ENCODE measurements at places on chromosomes 12 and 14.
A peak's percentile ranks its signal among the peaks of the same experiment; 100 is the strongest.

GRCh38 chr14:89342049-89342448, 75.0 kb downstream of the FOXN3 start:
- no peak for DNase-seq

DNA sequence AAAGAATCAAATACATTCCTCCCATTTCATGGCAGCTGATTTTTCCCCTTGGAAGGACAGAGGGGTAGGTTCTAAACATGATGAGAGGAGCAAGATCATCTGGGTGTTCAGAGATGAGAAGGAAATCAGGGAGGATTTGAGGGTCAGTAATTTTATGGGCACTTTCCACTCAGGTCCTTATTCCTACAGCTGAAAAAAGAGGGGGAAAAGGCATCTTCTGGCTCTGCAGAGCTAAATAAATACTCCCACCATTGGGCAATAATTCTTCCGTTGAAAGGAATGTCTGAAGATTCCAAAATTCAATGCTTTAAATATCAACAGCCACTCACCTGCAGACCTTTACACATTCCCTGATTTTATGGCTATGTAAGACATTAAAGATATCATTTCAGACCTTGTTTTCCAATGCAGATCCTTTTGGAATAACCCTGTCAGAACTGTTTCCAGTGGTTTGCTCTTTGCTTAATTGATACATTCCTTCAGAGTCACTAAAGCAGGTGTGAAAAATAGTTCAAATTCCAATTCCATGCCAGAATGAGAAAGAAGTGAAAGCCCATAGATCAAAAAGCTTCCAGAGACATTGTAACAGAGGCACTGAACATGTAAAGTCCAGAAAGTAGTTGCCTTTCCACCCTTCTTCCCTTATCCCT, 233.3 kb upstream of the KRR1 start:
- DNase-seq = no peak

DNA sequence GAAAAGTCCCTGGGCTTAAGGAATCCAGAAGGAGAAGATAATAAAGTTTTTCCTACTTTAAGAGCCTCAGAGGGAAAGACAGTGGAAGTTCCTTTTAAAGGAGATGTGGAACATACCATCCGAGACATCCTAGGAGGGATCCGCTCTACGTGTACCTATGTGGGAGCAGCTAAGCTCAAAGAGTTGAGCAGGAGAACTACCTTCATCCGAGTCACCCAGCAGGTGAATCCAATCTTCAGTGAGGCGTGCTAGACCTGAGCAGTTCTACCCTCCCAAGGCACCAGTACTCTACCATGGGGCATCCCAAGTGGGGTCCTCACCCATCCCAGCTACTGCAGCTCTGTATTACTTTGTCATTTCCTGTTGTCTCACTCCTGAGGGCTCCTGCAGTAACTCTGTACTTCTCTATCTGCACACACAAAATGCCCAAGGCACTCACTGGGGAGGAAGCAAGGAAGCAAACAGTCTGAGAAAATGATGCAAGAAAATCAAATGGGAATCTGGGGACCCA, 3.8 kb downstream of the TINF2 start:
- DNase-seq = no peak

DNA sequence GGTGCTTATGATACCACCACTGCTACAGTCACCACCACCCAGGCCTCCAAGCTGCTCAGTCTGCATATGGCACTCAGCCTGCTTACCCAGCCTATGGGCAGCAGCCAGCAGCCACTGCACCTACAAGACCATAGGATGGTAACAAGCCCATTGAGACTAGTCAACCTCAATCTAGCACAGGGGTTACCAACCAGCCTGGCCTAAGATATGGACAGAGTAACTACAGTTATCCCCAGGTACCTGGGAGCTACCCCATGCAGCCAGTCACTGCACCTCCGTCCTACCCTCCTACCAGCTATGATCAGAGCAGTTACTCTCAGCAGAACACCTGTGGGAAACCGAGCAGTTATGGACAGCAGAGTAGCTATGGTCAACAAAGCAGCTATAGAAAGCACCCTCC, 55.1 kb downstream of the BRMS1L start:
- DNase-seq = no peak

GRCh38 chr12:46402451-46402850, 29.9 kb upstream of the SLC38A2 start:
- no peak for DNase-seq

DNA sequence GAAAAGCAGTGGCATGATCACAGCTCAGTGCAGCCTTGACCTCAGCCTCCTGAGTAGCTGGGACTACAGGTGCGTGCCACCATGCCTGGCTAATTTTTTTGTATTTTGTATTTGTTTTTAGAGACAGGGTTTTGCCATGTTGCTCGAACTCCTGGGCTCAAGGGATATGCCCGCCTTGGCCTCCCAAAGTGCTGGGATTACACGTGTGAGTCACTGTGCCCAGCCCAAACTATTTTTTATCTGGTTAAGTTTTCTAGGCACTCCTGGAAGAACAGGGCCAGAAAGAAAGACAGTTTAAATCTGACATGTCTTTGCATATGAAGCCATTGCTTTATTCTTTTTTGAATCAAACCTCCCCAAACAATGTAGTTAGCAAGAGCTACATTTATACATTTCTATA, 27.5 kb upstream of the PTGR2 start:
- DNase-seq = no peak

- DNase-seq = no peak
Measured at GRCh38 chr12:20314328-20314727, 54.0 kb upstream of the PDE3A start.

DNA sequence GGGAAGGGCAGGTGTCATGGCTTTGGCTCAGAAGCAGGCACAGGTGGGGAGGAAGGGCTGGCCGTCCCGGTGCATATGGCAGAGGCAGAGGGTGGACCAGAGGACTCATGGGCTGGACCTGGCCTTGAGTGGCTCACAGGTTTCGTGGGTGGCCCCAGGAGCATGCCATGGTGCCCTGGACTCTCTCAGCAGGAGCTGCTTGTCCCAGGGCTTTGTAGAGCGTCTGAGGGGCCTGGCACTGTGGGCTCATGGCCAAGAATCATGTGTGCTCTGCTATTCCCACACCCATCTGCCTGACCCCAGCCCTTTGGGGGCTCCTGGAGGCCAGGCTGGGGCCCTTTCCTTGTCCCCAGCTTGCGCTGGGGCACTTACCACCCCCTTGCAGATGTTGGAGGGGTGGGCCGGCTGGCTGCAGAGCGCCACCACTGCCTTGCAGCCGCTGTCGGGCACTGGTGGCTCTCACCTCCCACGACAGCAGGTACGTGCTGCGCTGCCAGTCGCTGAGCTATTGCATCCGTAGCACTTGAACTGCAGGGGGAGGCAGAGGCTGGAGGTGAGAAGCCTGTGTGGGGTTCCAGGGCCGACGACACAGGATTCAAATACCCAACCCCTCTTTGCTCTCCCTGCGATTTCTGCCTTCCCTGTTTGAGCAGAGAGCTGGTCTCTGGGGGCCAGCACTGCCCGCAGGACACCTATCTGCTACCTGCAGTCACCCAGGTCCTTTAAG, 187.4 kb upstream of the PRMT8 start:
- DNase-seq = no peak

DNA sequence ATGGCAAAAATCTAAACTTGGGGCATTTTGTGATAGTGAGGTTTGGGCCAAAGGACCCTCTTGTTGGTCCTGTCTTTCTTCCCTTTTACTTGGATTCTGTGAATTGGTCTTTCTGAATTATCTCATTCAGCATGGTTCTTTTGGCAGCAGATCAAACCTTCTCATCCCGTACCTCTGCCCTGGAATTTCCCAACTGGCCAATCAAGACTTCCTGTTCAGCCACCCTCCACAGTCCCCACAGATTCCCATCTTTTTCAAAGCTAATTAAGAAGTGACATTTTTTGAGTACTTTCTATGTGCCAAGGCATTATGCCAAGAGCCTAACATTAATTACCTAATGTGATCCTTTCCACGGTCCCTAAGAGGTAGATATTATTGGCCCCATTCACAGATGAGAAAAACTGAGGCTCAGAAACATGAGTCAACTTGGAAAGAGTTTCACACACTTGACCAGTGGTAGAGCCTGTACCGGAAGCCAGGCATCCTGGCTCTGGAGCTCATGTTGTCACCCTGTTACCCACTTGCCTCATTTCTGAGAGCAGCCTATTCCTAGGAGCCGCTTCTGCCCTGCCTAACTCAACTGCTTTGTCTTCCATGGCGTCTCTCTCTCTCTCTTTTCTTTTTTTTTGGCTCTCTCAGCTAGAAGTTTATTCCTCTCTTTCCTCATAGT, 135.9 kb downstream of the C12orf75 start:
- DNase-seq = no peak

DNA sequence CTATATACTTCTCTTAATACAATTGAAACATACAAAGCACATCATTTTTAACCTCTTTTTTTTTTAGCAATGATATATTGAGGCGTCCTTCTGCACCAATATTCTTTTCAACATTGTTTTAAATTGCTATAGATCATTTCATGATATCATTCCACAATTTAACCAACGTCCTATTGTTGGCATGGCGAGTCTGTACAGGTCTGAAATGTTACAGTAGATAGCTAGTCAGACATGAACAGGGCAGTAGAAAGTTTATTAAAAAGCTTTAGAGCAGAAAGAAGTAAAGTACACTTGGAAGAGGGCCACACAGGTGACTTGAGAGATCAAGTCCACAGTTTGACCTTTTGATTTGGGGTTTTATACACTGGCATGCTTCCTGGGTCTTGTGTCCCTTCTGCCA, 279.0 kb downstream of the PAWR start:
- no peak for DNase-seq

GRCh38 chr12:97323154-97323553, 139.4 kb upstream of the RMST start:
- DNase-seq = no peak

DNA sequence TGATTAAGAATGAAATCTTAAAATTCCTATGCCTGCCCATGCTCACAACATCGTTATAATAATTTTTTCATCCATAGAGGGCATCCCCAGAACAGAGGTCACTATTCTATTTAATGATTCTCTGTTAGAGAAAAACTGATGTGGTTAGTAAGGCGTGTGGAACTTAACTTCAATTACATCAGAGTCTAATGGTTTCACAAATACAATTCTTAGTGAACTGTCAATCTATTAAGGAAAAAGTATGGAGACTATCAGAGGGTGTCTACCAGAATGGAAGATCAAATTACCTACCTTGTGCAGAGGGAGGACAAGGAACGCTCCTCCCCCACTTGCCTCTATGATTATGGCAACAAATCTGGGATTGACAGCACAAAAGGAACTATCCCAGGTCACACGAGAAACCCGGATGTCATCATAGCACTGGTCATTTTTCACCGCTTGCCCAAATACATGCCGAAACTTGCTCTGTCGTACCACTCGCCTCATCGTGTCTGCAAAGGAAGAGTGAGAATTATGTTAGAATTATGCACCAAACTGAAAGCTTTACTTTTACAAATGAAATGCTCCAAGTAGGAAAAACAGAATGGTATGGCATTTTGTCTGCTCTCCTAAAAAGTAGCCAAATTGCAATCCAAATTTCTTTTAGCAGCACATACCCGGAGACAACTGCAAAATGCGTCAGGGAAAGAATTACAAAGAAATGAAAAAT, 30.3 kb downstream of the CORO1C start:
- no peak for DNase-seq

GRCh38 chr12:6914246-6914946, at the start of gene ENO2:
TSS of gene ENO2 (plus strand) at chr12:6914580. CDS start at chr12:6915833, 1,253 bp downstream.
- DNase-seq = peak; percentile 71

GRCh38 chr14:38255408-38255672, 553 bp downstream of the CLEC14A start:
- DNase-seq = no peak

DNA sequence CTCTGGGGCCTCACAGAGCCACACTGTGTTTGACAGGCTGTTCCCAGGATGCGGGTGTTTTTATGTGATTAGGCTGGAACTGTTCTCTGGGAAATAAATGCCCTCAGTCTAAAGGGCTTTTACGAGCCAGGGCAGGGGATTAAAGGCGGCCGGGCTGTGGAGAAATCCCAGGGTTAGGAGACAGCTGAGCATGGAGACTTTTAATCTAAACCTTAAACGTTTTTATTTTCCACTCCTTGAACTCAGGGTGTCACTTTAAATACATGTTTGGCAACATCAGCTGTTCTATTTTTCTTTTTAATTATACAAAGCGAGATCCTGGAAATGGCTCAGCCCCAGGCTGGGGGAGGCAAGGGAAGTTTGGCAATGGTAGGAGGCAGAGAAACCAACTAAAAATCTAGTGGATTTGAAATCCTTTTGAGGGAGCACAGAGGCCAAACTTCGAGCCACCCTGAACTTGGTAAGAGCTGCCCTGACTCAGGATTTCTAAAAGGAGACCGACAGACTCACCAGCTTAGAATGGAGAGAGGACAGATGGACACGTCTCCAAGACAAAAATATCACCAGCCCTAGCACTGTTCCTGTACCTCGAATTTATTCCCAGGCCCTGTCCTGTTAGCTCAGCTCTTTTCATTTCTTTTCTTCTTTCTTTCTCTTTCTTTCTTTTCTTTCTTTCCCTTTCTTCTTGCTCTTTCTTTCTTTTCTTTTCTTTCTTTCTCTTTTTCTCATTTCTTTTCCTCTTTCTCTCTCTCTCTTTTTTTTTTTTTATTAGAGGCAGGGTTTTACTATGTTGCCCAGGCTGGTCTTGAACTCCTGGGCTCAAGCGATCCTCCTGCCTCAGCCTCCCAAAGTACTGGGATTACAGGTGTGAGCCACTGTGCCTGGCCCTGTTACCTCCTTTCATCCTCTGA, 15.8 kb upstream of the ORAI1 start:
- no peak for DNase-seq

- DNase-seq = no peak
Measured at GRCh38 chr14:54174457-54174856, 217.8 kb upstream of the BMP4 start.

- no peak for DNase-seq
Measured at GRCh38 chr12:100716945-100717732, 77.4 kb upstream of the ANO4 start.

- no peak for DNase-seq
Measured at GRCh38 chr12:1797991-1798640, 22.2 kb upstream of the LRTM2 start.

DNA sequence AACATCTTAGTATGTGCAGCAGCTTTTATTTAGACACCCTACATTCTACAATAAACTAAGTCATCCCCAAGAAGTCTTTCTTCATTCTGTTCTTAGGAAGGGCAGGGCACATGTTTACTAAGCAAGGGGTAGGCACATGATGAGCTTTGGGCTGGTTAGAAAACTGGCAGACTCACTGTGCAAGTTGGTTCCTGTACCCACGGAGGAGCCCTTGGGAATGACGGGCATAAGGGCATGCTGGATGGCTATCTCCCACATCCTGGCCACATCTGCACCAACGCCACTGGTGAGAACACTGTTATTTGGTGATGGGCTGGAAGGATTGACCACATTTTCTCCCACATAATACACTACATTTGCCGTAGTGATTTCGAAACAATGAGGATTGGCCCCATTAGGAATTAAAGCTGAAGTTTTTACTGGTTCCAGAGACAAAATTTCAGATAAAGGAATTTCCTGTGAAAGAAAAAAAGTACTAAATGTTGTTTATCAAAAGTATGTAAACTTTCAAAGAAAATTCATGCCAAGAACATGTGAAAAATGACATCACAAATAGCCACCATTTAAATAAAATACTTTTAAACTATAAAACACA, 297.0 kb downstream of the PRKD1 start:
- no peak for DNase-seq

GRCh38 chr14:92383805-92384204, 60.8 kb downstream of the SLC24A4 start:
- DNase-seq = no peak

Measured in hippocampal formation (tissue), 2 donors.